ENCODE measurements at places on chromosomes 5 and 9. TPM values are rescaled to one million over a fixed set of nuclear protein-coding genes. Genes with fewer than 3 reads are reported as not detected.
A peak's percentile ranks its signal among the peaks of the same experiment; 100 is the strongest.

INSL4 gene
- total RNA-seq, result not detected

ORM2 gene
- total RNA-seq, result 0.77 TPM

DNA sequence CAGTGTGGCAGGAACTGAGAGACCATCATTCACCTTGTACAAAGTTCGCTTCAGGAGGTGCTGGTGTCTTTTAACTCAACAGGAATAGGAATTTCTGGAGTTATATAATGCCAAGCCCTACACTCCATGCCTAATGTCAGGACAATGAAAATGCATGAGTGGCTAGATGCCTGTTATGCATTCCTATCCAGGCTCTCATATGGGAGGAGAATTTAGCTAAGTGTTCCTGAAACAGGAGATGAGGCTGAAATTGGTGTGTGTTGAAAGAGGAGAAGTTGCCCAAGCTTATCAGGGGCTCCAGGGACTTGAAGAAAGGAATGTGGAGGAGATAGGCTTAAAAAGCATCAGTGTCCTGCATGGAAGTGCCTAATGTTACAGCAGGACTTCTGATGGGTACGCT is 26.8 kb upstream of the PRUNE2 start:
- DNase-seq, result no peak
- H3K36me3 ChIP-seq, result no peaks in the 10 kb centered on the region
- no peak overlapping the region for H3K4me3 ChIP-seq
- no peak overlapping the region for H3K27ac ChIP-seq
- no peaks in the 10 kb centered on the region for H3K27me3 ChIP-seq

DNA sequence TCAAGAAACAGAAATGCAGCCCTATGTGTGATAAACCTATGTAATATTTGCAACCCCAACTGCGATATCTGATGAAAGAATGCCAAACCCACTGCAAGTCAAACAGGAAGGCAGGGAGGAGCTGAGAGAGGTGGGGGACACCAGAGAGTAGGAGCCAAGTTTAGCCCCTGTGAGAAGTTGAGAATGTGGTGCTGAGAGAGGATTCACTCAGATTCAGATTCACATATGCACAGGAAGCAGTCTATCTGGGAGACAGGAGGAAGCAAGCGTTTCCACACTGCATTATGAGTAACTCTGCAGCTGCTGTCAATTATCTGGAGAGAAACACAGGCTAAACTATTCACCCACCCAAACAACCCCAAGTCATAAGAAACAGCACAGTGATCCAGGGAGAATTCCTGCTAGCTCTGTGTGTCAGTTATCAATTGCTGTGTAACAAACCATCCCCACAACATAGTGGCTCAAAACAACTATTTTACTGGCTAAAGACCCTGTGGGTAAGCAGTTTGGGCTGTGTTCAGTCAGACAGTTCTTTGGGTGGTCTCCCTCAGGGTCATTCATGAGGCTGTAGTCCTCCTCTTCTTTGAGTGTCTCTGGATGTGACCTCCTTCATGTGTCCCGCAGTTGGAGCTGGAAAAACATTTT is 161.9 kb upstream of the RAI14 start:
- no peaks in the 10 kb centered on the region for H3K36me3 ChIP-seq
- DNase-seq, result no peak
- no peaks in the 10 kb centered on the region for H3K27me3 ChIP-seq
- H3K27ac ChIP-seq, result no peak overlapping the region
- no peak overlapping the region for H3K4me3 ChIP-seq

DNA sequence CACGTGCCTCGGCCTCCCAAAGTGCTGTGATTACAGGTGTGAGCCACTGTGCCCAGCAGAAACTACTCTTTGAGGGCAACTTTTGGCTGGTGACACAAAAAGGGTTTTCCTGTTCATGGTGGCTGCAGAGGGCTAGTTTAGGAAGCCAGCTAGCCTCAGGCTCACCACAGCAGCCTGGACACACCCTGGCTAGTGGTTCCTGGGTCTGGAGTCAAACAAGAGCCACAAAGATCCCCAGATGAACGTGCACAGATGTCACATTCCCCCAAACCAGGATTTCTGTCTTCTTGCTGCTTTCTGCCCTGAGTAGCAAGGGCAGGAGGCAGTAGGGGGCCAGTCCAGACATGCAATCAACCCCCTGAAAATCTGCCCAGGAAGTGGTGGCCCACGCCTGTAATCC is 6.8 kb downstream of the HBEGF start:
- H3K27me3 ChIP-seq, result no peaks in the 10 kb centered on the region
- H3K36me3 ChIP-seq, result no peaks in the 10 kb centered on the region
- H3K4me1 ChIP-seq, result no peaks in the 10 kb centered on the region
- no peak overlapping the region for H3K4me3 ChIP-seq

- H3K4me3 ChIP-seq, result no peak overlapping the region
- no peaks in the 10 kb centered on the region for H3K27me3 ChIP-seq
- H3K4me1 ChIP-seq, result no peaks in the 10 kb centered on the region
These were observed 412.9 kb downstream of the CHSY3 start for GRCh38 chr5:130316971-130317680.

GRCh38 chr9:68844631-68845612 is 139.9 kb downstream of the PIP5K1B start:
- H3K27ac ChIP-seq, result no peak overlapping the region
- DNase-seq, result peak; percentile 2
- no peaks in the 10 kb centered on the region for H3K27me3 ChIP-seq
- no peak overlapping the region for H3K4me3 ChIP-seq
- no peaks in the 10 kb centered on the region for H3K4me1 ChIP-seq

DNA sequence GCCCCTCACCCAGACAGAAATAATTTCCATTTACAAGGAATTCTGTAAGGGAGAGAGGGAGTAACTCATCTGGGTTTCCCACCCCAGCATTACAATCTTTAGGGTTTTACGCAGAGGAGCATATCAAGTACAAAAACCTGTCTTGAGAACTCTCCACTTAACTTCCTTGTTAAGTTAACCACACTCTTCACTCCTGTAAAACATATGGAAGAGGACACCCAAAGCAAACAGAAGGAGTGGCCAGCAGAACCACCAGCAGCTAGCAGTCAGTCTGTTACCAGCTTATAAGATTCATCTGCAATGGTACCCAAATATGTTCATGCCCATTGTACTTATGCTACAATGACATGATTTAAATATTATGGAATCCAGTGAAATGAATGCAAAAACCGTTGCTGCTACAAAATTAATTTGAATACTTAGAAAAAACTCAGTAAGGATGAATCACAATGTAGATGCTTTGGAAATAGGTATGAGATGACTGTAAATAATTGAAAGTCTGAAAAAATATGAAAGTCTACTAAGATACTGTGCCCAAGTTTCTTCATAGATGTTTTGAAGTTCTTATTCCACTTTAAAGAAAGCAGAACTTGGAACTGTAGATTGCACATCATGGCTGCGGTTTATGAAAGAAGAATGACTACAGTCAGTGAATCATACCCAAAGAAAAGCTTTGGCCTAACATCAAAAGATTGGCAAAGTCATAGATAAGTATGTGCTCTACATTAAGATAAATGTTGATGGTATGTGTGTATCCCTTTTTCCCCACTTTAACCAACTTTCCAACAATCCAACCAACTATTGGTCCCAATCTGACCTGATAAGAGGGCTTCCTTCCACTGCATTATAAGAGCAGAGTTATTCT is 233.6 kb downstream of the ACTL7B start:
- no peak for DNase-seq
- H3K4me3 ChIP-seq, result no peak overlapping the region
- no peaks in the 10 kb centered on the region for H3K4me1 ChIP-seq
- H3K36me3 ChIP-seq, result no peaks in the 10 kb centered on the region

DNA sequence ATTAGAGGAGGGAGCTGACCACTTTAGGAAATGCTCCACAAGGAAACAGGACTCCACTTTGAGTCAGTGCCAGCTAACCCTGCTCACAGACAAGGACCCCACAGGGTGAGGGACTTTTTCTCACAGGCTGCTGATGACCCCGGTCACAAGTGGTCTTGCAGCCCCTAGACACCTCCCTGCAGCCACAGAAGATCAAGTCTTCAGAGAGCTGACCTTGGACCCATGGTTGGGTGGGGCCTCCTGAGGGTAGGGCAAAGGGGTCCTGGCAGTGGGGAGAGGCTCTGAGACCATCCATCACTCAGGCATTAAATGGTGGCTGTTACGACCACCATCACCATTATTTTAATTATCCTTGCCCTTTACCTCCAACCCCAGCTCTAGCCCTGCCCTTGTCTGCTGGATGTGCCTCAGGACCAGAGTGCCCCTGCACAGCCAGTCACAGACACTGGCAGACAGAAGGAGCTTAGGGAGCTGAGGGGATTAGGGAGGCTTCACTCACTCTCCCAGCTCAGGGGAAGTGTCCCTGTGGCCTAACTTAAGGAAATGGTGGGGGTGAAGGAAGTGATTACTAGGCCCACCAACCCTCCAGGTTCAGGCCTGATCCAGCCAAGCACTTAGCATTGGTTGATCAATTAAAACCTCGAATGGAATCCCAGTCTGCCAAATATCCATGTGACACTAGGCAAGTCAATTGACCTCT is 1.6 kb downstream of the ACSL6 start:
- no peak for DNase-seq
- no peaks in the 10 kb centered on the region for H3K4me1 ChIP-seq
- peaks cover 7% of the 10 kb centered on the region for H3K27me3 ChIP-seq
- no peaks in the 10 kb centered on the region for H3K36me3 ChIP-seq

DNA sequence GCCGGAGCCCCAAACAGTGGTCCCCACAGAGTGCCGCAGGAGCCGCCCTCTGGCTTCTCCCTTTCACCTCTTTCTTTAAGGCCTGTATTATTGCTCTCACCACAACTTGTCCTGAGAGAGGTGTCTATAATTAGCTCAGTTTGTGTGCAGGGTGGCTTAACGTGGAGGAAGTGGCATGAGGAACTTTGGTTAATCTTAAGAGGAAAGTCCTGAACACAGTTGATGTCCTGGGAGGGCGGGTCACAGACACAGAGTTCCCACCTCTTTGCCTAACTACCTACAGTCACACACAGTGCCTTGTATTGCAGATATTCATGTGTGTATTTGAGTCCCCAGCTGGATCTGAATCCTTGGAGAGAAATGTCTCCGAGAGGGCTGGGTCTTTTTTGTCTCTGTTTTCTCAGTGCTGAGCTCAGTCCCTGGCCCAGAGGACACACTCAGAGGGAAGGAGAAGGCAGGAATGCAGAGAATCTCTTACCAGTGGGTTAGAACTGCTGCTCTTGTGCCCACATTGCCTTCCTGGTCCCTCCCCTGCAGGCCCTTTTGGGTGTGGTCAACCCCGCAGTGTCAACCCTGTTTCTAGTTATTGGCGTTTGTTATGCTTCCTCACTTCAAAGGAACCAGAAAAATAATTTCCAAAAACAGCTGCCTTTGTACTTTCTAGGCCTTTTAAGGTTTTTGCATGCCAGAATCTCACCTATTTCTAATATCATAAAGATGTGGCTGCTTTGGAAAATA is 392.5 kb downstream of the KDM4C start:
- DNase-seq, result no peak
- no peaks in the 10 kb centered on the region for H3K4me1 ChIP-seq
- H3K27me3 ChIP-seq, result no peaks in the 10 kb centered on the region
- H3K36me3 ChIP-seq, result no peaks in the 10 kb centered on the region

GRCh38 chr5:116669261-116670031 is 94.8 kb upstream of the SEMA6A start:
- no peaks in the 10 kb centered on the region for H3K36me3 ChIP-seq
- no peak overlapping the region for H3K27ac ChIP-seq
- no peaks in the 10 kb centered on the region for H3K4me1 ChIP-seq
- H3K4me3 ChIP-seq, result no peak overlapping the region
- H3K27me3 ChIP-seq, result no peaks in the 10 kb centered on the region
- DNase-seq, result no peak

DNA sequence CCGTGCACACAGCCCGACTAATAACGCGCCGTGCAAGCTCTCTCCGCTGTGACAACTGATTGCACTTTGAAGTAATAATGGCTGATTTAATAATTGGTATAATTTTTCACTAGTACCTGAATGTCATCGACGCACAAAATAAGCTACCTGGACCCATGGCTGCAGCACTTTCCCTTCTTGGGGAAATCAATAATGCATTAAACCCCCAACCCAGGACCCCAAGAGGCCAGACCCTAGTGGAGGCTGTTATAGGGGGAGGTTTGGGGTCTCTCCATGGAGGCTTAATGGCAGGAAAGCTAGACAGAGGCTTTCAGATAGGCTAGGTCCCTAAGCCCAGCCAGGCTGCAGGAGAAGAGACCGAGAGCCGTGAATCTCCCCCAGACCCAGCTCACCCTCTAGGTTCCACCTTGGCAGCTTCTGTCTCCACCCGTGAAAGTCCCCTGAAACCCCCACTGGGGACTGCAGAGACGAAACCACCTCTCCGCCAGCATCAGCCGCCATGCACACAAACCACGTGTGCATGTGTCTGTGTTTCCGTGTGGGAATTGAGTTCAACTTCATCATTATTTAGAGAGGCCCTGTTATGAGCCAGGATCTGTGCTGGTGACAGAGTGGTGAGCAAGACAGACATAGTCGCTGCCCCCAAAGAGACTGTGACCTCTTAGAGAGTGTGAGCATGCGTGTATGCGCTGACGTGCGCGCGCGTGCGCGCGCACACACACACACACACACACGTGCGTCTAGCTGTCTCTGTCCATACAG is 168.6 kb upstream of the MVB12B start:
- H3K4me3 ChIP-seq, result no peak overlapping the region
- H3K27ac ChIP-seq, result no peak overlapping the region
- H3K4me1 ChIP-seq, result no peaks in the 10 kb centered on the region
- no peaks in the 10 kb centered on the region for H3K27me3 ChIP-seq

DNA sequence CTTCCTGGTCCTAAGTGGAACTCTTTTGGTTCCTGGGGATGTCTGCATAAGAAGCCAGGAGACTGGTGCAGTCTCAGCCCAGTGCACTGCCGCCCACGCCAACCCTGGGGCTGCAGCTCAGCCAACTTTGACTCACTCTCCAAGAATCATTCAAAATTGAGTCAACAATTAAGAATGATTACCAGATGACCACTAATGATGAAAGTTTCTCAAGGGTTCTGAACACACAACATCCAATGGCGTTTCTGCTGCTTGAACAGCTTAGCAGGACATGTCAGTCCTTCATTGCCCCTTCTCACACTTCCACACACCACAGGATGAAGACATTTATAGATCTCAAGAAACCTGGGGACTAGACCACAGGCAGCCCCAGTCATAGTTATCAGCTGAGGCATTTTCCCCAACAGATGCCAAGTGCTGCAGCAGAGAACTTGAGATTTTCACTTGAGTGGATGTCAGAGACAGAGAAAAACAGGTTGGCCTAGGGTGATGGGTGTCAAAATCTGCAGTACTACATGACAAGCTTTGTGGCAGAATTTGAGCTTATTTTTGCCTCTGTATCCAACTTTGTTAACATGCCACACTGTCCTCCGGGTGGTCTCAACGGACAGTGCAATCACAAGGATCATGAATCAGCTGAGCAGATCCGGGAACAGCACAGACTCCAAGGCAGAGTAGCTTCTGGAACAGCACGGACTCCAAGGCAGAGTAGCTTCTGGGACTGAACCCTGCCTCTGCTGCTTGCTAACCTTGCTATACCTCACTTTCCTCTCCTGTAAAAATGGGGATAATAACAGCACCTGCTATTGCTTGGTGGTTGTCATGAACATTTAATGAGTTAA is 356.1 kb downstream of the SPOCK1 start:
- no peak overlapping the region for H3K27ac ChIP-seq
- H3K4me3 ChIP-seq, result no peak overlapping the region
- H3K4me1 ChIP-seq, result no peaks in the 10 kb centered on the region
- DNase-seq, result peak; percentile 50
- H3K27me3 ChIP-seq, result no peaks in the 10 kb centered on the region

- H3K4me3 ChIP-seq, result no peak overlapping the region
- no peaks in the 10 kb centered on the region for H3K27me3 ChIP-seq
- H3K36me3 ChIP-seq, result no peaks in the 10 kb centered on the region
- no peaks in the 10 kb centered on the region for H3K4me1 ChIP-seq
- DNase-seq, result no peak
These were observed 33.4 kb downstream of the MAP1B start for GRCh38 chr5:72140711-72141110.
